ENCODE measurements at places on chromosomes 2 and 18.

- no peak for DNase-seq
Observed at GRCh38 chr2:106869512-106870275, 16.3 kb downstream of the ST6GAL2 start.

DNA sequence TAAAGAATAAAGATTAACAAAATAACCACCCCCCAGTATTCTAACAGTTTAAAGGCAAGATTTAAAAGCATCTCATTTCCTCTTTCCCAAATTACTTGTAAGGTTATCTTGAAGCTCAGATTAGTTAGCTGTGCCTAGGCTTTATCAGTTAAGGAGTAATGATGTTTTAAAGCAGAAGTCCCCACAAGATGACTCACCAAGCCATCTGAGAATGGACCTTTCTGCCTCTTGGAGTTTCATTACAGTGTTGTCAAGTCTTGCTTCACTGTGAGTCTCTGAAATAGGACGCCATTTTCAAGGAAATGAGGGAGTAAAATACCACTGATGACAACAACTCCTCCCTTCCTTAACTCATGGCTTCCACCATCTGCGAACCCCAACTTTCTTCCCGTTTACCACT, 35.9 kb downstream of the ZNF385B start:
- DNase-seq, result no peak

DNA sequence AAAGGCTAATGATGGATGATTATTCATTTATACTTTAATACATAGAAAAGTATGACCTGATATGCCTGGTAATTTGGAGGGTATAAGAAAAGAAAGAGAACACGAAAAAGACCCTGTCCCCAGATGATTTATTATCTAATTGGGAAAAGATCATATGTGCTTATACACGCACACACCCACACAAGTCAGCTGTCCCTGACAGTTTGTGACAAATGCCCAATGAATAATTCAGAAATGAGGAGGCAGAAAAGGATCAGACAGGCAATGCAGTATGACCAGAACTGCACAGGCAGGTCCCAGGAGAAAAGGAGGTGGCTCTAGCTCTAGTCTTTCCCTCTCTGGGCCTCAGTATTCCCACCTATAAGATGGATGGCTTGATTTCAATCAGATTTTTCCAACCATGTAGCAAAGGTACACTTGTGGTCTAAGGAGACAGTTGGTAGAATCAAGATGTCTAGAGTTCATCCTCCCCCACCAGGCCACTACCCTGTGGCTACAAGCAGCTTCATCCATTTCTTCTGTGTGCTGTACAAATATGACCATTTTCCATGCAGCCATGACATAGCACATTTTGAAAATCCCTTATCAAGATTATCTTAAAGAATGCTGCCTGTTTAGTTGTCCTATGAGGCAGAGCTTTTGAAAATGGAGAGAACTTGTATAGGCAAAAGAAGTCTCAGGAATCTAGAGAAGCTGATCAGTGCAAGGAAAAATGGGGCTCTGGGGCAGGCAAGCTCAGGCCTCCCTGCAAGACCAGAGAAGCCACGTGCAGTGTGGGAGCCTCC, 19.7 kb downstream of the CYRIA start:
- DNase-seq, result no peak

DNA sequence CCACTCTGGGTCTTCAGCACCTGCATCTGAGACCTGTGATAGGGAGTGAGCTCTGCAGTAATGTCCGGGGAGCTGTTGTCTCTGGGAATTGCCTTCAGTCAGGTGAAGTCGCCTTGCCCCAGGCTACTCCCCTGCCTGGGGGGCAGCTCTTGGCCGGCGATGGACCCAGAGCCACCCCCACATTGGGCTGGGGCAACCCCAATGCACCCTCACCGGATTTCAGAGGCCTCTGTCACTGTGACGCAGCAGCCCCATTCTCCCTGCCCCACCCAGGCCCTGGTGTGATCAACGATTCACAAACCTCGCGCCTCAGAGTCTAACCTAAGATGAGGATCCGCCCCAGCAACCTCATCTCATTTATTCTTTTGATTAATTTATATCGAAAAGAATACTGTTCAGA, 303.6 kb downstream of the NDUFA10 start:
- DNase-seq, result no peak

DNA sequence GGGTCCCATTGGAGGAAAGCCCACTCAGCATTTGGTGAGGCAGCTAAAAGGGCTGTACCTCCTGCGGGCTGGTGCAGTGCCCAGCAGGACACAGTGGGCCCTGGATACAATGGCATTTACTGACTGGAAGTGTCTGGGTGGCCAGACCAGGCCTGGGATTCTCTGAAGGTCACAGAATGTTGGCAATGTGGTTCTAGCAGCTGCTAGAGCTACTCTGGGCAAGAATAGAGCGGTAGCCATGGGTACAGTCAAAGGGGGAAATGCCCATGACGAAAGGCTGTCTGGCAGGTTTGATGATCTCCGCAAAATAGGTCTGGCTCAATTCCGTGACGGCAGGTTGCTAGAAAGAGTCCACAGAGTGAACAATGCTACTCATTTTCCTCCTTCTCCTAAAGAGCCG, 241.8 kb downstream of the AFF3 start:
- DNase-seq, result no peak

GRCh38 chr2:36376319-36376765, 20.8 kb downstream of the CRIM1 start:
- DNase-seq, result no peak

DNA sequence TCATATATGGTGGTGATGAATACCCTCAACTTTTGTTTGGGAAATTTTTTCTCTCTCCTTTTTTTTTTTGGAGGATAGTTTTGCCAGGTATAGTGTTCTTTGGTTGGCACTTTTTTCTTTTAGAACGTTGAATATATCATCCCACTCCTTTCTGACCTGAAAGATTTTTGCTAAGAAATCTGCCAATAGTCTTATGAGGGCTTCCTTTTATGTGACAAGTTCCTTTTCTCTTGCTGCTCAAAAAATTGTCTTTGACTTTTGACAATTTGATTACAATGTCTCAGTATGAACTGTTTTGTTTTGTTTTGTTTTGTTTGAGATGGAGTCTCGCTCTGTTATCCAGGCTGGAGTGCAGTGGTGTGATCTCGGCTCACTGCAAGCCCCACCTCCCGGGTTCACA, 21.5 kb downstream of the GNAL start:
- DNase-seq, result no peak

GRCh38 chr2:239177325-239177724, 223.5 kb downstream of the HDAC4 start:
- no peak for DNase-seq

- DNase-seq, result no peak
Observed at GRCh38 chr2:17706845-17707244, 46.8 kb downstream of the SMC6 start.
